Activated CD4-positive, alpha-beta T cell treated with anti-CD3 and anti-CD28 coated beads, Interleukin-2, amount 50 U/mL, for 1 hour (primary cell): ENCODE measurements at places on chromosomes 6 and 20.

DNA sequence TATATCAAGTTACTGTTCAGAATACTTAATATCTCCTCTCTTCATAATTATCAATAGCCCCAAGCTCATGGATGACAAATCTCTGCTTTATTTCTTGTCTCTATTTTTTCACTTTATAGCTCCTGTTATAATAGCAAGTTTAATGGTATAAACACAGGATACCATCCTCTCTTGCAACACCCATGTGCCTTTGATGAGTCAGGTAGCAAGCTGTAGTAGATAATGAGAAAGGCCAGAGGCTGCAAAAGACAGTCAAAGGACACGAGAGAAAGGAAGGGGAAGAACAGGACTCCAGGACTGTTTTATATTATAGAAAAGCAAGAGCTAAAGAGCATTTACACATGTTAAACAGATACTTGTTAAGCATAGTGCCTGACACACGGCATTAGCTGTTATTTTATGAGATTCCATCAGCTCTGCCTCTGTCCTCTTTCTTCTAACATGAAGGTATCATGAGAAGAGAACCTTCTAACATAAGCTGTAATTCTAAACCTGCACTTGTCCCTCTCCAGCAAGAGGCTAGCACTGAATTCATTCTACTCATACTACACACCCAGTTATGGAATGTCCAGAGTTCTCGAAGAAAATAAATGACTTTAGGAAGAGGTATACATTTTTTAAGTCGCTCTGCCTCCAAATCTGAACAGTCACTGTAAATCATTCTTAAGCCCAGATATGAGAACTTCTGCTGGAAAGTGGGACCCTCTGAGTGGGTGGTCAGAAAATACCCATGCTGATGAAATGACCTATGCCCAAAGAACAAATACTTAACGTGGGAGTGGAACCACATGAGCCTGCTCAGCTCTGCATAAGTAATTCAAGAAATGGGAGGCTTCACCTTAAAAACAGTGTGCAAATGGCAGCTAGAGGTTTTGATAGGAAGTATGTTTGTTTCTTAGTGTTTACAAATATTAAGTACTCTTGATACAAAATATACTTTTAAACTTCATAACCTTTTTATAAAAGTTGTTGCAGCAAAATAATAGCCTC is 45.0 kb downstream of the NT5E start:
- no peak for DNase-seq

GRCh38 chr20:25221592-25222460 is 26.1 kb upstream of the PYGB start:
- DNase-seq, result no peak

DNA sequence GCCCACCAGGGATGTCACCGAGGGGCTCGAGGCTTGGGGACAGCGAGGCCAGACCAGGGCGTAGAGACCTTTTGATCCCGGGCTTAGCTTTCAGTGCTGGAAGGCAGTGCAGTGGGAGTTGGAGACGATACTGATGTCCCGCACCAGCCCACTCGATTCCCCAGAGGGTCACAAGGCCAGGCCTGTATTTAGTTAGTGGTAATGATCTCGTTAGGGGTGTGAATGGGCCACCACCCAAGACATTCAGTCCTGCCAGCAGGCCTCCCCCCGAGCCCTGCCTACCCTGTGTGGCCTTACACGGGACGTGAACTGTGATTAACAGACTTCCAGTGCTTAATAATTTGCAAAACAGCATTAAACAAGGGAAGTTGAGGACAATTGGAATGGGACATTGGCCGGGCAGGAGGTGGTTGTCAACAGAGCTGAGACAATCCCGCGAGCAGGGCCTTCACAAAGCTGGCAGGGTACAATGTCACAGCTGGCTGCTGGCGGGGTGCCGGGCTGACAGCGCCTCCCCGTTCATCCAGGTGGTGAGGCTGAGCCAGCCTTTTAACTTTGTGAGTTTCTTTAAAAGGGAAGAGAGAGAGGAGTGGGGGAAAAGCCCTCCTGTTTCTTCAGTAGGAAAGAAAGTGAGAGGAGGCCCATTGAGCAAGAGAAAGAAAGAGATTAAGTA is 175.3 kb upstream of the RALGAPA2 start:
- no peak for DNase-seq

- DNase-seq, result no peak
Measured at GRCh38 chr20:11324990-11325389, 592.7 kb upstream of the BTBD3 start.

DNA sequence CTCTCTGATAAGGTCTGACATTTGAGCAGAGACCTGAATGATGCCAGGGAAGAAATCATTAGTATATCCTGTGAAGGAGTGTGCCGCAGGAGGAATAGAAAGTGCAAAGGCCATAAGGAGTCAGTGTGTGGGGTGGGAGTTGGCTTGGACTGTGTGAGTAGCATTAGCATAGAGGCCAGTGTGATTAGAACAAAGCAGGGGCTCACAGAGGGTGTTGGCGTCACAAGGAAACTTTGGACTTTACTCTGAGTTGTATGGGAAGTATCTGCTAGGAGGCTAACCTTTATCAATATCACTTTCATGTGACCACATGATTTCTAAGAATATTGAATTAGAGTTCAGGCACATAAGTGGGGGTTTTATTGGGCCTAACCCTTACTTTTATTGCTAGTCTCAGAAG is 12.1 kb downstream of the TMEM200A start:
- no peak for DNase-seq

DNA sequence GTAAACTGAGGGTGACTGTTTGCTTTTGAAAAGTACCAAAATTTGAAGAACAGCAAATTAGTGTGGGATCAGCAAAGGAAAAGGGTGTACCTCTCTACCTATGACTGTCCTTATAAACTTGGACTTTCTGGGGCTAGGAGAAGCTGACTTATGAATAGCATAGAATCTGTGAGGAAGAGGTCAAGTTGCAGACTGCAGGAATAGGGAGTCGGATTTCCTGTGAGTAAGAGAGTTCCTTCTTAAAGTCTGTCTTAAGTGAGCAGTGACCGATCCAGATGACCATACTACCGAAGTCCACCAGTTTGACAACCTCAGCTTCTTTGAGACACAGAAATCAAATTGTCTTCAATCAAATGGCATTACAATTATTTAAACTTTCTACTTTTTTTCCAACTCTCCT is 708.7 kb downstream of the UTRN start:
- DNase-seq, result no peak

DNA sequence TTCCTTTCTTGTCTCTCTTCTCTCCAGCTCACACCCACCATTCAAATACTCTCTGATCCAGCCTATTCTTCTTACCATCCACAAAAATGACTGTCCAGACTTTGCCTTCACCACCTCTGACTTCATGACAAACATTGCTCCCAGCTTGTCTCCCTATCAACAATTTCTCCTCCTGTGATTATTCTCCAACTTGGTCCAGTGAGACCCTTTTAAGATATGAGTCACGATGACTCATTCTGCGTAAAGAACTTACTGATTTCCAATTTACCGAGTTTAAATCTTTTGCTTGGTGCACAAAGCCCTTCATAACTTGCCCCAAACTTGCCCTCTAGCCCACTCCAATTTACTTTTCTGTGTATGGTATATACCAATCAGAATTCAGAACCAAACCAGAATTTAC is 833.2 kb downstream of the MAFB start:
- no peak for DNase-seq

DNA sequence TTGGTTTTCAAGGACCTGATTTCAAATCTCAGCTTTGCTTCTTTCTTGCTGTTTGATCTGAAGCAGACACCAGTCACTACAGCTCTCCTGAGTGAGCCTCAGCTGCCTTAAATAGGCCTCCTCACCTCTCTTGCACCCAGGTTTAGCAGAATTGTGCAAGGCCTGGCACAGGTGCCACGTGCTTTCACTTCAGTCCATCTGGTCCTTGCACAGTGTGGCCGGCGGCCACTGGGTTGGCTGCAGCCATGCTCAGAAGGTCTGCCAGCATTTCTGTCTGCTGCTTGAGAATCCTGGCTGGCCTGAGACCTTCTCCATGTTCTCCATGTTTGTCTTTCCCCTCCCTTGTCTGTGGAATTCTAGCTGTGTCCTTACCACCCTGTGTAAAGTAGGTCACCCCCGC is 14.5 kb upstream of the DAAM2 start:
- no peak for DNase-seq

DNA sequence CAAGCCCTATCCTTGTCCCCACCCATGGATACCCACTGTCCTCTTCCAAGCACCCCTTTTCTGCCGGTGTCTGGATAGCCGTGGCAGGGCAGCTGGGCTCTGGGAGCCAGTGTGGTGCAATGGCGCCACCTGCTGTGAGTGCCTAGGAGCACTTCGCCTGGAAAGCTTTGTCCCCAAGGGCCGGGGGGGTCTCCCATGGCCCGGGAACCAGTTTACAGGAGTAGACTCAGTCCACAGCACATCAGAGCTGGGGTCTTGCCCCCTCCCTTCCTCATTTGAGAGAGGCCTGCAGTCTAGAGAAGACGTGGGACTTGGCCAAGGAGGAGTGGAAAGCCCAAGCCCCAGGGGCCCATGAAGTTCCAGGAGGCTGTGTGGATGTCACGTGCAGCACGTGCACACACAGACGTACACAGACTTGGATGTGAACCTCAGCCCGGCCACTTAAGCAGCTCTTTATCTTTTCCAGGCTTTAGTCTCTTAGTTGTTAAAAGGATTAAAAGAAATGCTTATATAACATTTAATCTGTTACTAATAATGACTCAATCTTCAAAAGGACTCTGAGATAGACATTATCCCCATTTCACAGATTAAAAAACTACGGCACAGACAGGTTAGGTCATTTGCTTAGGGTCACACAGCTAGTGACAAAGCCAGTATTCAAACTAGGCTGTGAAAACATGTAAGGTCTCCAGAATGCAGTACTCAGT is 40.9 kb upstream of the CDH22 start:
- DNase-seq, result peak; percentile 54
